ENCODE measurements at places on chromosomes 1 and 21.
A peak's percentile ranks its signal among the peaks of the same experiment; 100 is the strongest.

DNA sequence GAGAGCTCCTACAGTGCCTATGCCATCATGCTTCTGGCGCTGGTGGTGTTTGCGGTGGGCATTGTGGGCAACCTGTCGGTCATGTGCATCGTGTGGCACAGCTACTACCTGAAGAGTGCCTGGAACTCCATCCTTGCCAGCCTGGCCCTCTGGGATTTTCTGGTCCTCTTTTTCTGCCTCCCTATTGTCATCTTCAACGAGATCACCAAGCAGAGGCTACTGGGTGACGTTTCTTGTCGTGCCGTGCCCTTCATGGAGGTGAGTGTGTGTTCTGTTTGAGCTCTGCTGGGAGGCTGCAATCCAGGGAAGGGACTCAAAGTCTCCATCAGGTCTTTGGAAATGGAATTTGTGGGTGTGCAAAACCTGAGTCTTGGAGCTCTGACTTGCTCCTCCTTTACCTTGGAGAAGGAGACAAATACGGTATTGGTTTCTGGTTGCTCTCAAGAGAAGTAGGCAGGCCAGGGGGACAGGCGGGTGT lies 658 bp downstream of the GPR37L1 start:
- no peak for DNase-seq

DNA sequence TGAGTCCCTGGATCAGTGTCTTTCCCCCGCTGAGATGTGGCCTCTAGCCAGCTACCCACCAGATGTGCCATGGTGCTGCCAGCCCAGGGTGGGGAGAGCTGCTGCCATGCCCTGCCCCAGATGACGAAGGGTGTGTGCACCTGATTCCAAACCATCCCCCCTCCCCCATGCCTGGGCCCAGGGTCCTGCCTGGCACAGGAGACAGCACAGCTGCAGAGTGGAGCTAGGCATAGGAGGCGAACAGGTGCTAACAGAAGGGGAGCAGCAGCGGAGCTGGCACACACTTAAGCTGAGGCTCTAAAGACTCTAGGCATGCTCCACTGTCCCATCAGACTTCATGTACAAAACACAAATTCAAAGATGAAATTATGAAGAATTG lies 9.0 kb upstream of the LDLRAP1 start:
- DNase-seq = no peak

GRCh38 chr1:209397371-209397770 lies 186.1 kb upstream of the CAMK1G start:
- peak; percentile 44 for DNase-seq

- DNase-seq = peak; percentile 39
Observed at GRCh38 chr1:54153535-54154439, 987 bp upstream of the CDCP2 start.

GRCh38 chr1:172268237-172268636 lies 152.2 kb upstream of the C1orf105 start:
- DNase-seq = no peak

DNA sequence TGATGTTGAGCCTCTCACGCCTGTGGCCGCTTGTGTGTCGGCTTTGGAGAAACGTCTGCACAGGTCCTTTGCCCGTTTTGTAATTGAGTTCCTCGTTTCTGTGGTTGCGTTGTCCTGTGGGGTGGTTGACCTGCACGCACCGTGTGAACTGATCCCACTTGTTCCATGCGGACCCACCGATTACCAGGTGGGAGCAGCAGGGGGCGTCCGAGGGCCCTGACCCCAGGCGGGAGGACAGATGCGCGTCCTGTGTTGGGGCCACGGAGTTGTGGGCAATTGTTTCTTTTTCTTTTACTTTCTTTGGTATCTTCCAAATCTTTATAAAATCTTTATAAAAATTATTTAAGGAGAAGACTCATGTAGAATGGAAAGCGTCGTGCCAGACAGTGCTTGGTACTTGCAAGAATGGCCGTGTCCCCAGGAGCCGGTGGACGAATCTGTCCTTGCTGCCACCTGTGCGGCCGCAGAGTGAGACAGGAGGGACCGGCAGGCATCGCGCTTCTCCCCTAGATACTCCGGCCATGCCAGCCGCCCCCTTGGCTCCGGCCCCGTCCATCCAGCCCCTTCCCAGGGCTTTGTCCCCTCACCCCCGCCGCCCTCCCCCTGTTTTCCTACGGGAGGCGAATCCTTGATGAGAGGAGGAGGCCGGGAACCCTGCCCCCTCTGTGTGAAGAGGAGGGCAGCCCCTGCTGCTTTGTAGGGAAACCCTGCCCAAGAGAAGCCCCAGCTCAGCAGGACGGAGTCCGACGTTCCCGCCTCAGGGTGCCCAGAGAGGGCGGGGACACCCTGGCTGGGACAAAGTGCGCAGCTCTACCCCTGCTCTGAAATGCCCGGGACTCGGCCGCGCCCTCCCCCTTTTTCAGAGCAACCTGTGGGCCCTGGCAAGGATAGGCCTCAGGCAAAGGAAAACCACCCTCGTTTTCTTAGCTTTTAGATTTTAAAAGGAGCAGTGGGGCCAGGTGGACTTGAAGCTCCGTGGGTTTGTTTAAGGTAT lies 41.7 kb downstream of the PRKCZ start:
- DNase-seq = peak; percentile 68

DNA sequence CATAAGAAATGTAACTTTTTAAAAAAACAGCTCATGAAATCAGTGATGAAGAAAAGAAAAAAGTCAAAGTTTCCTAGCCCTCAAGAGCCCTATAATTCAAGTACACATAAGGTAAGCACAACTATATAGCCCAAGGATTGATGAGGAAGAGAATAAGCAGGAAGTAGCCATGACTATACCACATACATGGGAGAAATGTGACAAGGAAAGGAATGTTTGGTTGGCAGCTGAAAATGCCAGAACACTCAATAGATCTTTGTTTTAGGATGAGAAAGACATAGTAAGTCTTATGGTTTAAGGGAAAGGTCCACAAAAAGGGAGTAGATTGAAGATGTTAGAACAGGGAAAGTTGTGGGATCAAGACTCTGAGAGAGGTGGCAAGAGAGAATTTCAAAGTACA lies 5.7 kb downstream of the DOCK7 start:
- DNase-seq = peak; percentile 13

- no peak for DNase-seq
Observed at GRCh38 chr1:236067854-236068454, 3.1 kb upstream of the NID1 start.

DNA sequence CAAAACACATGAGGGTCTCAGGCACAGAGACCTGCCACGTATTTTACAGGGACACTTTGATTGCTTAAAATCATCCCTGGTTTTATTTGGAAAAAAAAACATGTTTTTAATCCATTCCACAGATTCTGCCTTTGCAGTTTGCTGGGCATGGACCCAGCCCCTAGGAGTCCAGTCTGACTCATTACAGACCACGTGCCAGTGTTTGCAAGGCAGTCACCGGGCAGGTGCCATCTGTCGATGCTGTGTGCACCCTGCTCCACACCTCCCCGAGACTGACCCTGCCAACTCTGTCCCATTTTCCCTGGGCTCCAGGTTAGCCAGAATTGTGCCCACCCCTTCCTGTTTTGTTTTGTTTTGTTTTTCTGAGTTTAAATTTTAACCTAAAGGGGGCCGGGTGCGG lies 148.4 kb upstream of the TMEM51 start:
- no peak for DNase-seq

- no peak for DNase-seq
Observed at GRCh38 chr1:207893737-207894582, 17.0 kb downstream of the CD34 start.
